ENCODE measurements at places on chromosomes 5 and 9. TPM values are rescaled to one million over a fixed set of nuclear protein-coding genes. Genes with fewer than 3 reads are reported as not detected.

The ADAMTS16 gene
- total RNA-seq = not detected

The LCNL1 gene
- not detected for total RNA-seq

The CAMK2A gene
- not detected for total RNA-seq

The PHF24 gene
- total RNA-seq = not detected

The LCN10 gene
- 0.68 TPM for total RNA-seq

The JMY gene
- total RNA-seq = 5.1 TPM

The AHRR gene
- total RNA-seq = 56.8 TPM

The CYSRT1 gene
- total RNA-seq = 0.89 TPM

The AGXT2 gene
- total RNA-seq = not detected
